Stimulated activated CD4-positive, alpha-beta T cell treated with anti-CD3 and anti-CD28 coated beads, Interleukin-4, amount 100 ng/mL, for 4 hours (primary cell): ENCODE measurements at places on chromosomes 3 and 15.

DNA sequence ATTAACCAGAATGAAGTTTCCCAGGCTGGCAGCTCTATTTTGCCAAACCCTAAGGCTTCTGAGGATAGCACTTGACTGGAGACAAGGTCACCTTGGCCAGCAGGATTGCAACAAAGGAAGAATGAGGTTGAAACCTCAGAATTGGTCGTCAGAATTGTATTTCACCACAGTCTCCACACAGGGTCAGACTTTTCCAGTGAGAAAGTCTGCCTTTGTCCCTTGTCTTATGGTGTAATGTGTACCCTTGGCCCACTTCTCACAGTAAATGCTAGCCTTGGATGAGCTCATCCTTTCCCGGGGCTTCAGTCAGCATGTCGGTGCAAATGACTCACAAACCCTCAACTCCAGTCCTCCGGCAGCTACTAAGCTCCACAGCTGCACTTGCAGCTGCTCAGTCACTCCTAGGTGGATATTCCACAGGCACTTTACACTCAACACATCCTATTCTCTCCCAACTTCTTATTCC lies 19.7 kb downstream of the SSR3 start:
- DNase-seq = no peak

DNA sequence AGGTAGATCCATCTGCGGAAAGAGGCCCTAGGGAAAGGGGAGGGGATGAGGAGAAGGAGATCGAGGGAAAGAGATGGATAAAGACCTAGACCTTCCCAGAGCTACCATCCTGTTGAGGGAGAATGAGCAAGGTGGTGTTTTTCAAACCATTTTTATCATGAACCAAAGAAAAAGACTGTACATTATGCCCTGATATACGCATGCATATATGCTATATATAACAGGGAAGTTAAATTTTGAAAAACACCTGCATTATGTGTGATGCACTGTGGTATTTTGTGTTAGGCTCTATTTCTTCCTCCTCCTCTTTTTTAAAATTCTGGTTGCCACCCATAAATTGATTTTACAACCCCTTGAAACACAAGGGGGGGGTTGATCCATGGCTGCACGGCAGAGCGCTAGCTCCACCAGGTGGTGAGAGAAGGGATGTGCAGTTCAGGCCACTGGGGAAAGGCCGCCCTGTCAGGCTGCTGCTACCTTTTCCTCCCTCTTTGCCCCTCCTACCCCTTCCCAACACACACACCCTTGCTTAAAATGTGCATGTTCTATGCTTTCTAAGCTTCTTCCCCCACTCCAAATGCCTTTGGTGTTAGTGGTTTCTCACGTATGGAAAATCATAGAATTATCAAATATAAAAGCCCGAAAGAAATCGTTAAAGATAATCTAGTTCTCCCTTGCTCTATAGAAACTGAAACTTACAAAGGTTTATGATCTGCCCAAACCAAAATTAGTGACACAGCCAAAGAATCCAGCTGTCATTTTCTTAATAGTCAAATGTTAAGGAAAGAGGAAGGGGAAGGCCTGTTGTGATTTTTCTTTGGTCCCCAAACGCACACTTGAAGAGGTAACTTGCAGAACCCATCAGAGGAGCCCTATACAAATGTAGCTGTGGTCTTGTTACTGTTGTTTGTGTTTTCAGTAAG lies 262.0 kb upstream of the UMPS start:
- peak; percentile 2 for DNase-seq

DNA sequence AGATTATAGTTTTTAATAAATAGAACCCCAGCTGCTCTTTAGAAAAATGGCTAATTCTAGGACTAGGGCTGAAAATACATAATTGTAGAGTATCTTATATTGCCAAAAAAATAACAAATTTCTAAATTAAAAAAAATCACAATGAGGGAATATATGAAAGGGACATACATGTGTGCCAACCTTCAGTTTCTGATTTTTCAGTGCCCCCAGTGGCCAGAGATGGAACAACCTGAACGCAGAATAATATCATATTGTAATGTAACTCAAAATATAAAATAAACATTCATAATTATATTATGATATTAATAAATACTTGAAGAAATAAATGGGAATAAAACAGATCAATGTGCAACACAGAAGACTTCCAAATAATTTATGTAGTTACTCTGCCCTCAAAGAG lies 460.5 kb downstream of the ZNF385D start:
- no peak for DNase-seq

DNA sequence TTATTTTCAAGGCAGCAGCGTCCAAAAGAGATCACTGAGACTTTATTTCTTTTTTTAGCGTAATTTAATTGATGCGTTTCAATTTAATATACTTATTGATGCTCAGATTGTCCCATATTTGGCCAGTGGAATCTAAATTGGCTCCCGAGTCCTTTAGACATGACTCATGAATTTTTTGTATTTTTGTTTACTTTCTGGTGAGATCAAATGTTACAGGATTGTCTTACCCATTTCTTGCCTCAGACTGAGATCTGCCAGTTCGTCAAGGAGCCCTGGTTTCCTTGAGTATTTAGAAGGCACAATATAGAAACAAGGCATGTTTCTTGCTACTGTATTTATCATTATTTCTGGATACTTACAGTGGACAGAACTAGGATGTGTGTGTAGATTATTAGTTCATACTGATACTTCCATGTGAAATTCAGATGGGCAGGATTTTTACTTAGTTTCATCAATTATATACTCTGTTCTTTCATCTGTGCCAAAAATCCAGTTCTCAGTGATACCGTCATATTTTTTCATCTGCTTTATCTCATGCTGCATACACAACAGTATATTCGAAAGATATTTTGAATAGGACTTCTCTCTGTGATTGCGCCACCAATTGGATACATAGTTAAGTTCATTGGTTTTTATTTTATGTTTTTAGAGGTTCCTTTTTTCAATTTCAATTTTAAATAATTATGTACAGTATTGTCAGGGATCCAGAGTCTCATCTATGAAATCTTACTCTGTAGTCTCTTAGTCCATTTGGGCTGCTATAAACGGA lies 436.9 kb upstream of the C2CD4B start:
- no peak for DNase-seq

GRCh38 chr3:45947361-45947760 lies 4.1 kb downstream of the CXCR6 start:
- no peak for DNase-seq
